ENCODE measurements at places on chromosomes 11 and 22. TPM values are rescaled to one million over a fixed set of nuclear protein-coding genes. Genes with fewer than 3 reads are reported as not detected.
A peak's percentile ranks its signal among the peaks of the same experiment; 100 is the strongest.

DNA sequence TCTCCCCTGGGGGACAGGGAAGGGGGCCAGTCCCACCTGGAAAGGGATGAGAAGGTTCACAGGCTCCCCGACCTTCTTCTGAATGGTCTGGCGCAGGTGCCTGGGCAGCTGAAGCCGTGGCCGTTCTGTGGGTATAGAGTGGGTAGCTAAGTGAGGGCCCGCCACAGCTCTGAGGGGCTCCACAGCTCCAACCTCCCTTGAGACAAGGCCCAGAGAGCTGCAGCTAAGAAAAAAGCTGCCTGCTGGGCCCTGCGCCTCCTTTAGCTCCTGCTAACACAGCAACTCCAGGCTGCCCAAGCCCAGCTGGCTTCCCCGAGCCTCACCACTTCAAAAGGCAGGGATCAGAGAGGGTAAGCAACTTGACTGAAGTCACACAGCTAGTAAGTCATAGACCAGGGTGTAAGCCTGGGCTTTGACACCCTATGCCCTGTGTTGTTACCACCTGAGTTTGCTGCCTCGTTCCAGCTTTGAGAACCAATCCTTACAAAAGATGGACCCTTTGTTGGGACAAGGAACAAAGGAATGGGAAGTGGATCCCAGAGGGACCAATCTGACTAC lies 18.5 kb downstream of the MYBPC3 start:
- DNase-seq: no peak
- no peak overlapping the region for H3K27ac ChIP-seq
- no peaks in the 10 kb centered on the region for H3K4me1 ChIP-seq
- H3K27me3 ChIP-seq: peaks cover 3% of the 10 kb centered on the region

The ROBO3 gene
- total RNA-seq: 10.2 TPM

GRCh38 chr22:36571991-36572390 lies 43.0 kb upstream of the EIF3D start:
- no peak overlapping the region for H3K4me3 ChIP-seq
- H3K27me3 ChIP-seq: no peaks in the 10 kb centered on the region
- H3K27ac ChIP-seq: no peak overlapping the region

- no peak for DNase-seq
- H3K4me3 ChIP-seq: no peak overlapping the region
- H3K27me3 ChIP-seq: no peaks in the 10 kb centered on the region
- H3K36me3 ChIP-seq: no peaks in the 10 kb centered on the region
- H3K27ac ChIP-seq: no peak overlapping the region
Observed at GRCh38 chr11:92211576-92212167, 12.9 kb upstream of the FAT3 start.

GRCh38 chr11:114060392-114061047 lies 1.0 kb downstream of the ZBTB16 start:
- H3K27me3 ChIP-seq: no peaks in the 10 kb centered on the region
- H3K4me1 ChIP-seq: peaks cover 25% of the 10 kb centered on the region
- peak overlapping the region; percentile 55 for H3K27ac ChIP-seq
- H3K4me3 ChIP-seq: peak overlapping the region; percentile 42

GRCh38 chr11:3147626-3148025 lies 17.5 kb downstream of the OSBPL5 start:
- no peak for DNase-seq
- no peak overlapping the region for H3K27ac ChIP-seq
- H3K4me1 ChIP-seq: peaks cover 17% of the 10 kb centered on the region
- H3K27me3 ChIP-seq: no peaks in the 10 kb centered on the region
- no peaks in the 10 kb centered on the region for H3K36me3 ChIP-seq
- H3K4me3 ChIP-seq: no peak overlapping the region

GRCh38 chr11:65487467-65488272 lies 11.2 kb upstream of the MALAT1 start:
- no peak overlapping the region for H3K27ac ChIP-seq
- DNase-seq: no peak
- peaks cover 25% of the 10 kb centered on the region for H3K4me1 ChIP-seq
- peaks cover 18% of the 10 kb centered on the region for H3K27me3 ChIP-seq
- H3K4me3 ChIP-seq: no peak overlapping the region

The SLC29A2 gene
- total RNA-seq: 14.4 TPM

GRCh38 chr11:113278481-113278880 lies 35.9 kb upstream of the TTC12 start:
- no peaks in the 10 kb centered on the region for H3K4me1 ChIP-seq
- no peak for DNase-seq
- H3K27ac ChIP-seq: no peak overlapping the region
- no peaks in the 10 kb centered on the region for H3K27me3 ChIP-seq
- no peaks in the 10 kb centered on the region for H3K36me3 ChIP-seq
- no peak overlapping the region for H3K4me3 ChIP-seq

The F2 gene
- 0.26 TPM for total RNA-seq

The OR52I1 gene
- not detected for total RNA-seq

DNA sequence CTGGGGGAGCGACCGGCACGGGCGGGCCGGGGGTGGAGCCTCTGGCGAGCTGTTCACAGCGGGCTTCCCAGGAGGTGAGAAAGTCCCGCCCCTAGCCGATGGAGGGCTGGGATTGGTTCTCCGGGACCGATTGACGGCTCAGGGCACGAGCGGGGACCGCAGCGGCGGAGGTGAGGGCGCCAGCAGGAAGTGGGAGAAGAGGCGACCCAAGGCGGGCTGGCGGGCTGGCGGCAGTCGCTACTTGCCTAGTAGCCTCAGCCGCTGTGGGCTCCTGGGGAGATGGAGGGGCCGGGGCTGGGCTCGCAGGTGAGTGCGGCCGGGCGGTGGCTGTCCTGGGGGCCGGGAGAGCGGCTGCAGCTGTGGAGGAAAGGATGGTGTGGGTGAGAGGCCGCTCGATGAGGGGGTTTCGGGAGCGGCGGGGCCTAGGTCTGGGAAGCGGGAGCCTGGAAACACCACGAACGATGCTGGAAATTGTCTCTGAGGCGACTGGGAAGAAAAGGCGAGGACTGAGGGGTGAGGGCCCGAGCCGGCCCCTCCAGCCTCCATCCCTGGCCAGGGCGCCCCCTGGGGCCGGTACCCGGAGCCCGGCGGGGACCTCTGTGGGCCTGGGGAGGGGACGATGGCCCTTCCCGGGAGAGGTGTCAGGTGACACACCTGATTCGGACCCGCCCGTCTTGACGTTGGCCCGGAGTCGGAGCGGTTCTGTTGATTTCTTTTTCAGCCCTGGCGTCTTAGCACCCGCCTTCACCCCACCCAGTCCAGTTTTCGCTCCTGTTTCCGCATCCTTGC lies at the start of gene ZDHHC13:
Gene ZDHHC13, plus strand, starts transcription at position 198 of the 789 bp plus-strand sequence. Its CDS starts 82 bp downstream, at position 280.
- peaks cover 2% of the 10 kb centered on the region for H3K27me3 ChIP-seq
- H3K36me3 ChIP-seq: no peaks in the 10 kb centered on the region
- peaks cover 21% of the 10 kb centered on the region for H3K4me1 ChIP-seq
- H3K27ac ChIP-seq: peak within 1 kb of the TSS; percentile 43
- peak; percentile 90 for DNase-seq
- H3K4me3 ChIP-seq: peak within 1 kb of the TSS; percentile 97

The KRTAP5-10 gene
- total RNA-seq: not detected

The C1QTNF4 gene
- total RNA-seq: 0.53 TPM

The ANO1 gene
- total RNA-seq: not detected

The HBE1 gene
- total RNA-seq: not detected

DNA sequence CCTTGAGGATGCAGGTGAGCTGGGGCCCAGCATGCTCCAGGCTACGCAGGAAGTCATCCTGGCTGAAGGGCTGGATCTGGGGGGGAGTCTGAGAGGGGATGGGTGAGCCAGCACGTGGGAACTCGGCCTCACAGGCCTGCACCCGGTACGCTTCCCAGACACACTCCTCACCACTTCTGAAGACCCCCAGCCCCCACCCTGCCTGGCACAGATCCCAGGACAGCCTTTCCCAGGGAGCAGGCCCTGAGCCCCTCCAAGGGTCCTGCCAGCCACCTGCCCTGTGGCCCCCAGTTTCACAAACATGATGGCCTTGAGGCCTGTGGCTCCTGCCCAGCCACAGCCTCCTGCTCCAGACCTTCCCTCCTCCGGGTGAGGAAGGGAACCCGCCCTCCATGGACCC lies 5.6 kb upstream of the PLXNB2 start:
- H3K4me3 ChIP-seq: no peak overlapping the region
- H3K27me3 ChIP-seq: no peaks in the 10 kb centered on the region
- no peak for DNase-seq
- no peak overlapping the region for H3K27ac ChIP-seq
- no peaks in the 10 kb centered on the region for H3K36me3 ChIP-seq

The OR8G5 gene
- not detected for total RNA-seq

DNA sequence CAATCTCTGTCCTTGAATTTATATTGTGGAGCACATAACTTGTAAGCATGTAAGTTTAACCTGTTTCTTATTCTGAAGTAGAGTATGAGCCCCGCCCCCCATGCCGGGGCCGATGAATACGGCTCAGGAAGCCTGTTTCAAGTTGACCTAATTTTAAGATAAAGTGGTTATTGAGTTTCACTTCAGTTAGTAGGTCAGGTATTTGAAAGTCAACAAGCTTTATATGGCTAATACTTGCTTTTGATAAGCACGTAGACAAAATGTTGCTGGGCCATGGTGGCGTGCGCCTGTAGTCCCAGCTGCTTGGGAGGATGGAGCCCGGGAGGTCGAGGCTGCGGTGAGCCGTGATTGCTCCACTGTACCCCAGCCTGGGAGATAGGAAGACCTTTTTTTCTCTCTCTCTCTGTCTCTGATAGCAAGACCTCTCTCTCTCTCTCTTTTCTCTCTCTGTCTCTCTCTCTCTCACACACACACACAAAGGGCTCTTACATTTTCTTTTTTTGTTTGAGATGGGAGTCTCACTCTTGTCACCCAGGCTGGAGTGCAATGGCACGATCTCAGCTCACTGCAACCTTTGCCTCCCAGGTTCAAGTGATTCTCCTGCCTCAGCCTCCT lies 14.4 kb downstream of the YWHAH start:
- H3K4me1 ChIP-seq: peaks cover 10% of the 10 kb centered on the region
- H3K27me3 ChIP-seq: no peaks in the 10 kb centered on the region
- no peak overlapping the region for H3K4me3 ChIP-seq
- no peaks in the 10 kb centered on the region for H3K36me3 ChIP-seq

GRCh38 chr11:114284021-114284420 lies 12.2 kb upstream of the NNMT start:
- no peaks in the 10 kb centered on the region for H3K36me3 ChIP-seq
- H3K4me3 ChIP-seq: no peak overlapping the region
- DNase-seq: no peak
- H3K27ac ChIP-seq: no peak overlapping the region
- H3K4me1 ChIP-seq: no peaks in the 10 kb centered on the region

- H3K36me3 ChIP-seq: no peaks in the 10 kb centered on the region
- DNase-seq: no peak
- peaks cover 2% of the 10 kb centered on the region for H3K27me3 ChIP-seq
Observed at GRCh38 chr11:32178692-32179091, 87.8 kb downstream of the RCN1 start.

The CSF2RB gene
- 4.1 TPM for total RNA-seq

DNA sequence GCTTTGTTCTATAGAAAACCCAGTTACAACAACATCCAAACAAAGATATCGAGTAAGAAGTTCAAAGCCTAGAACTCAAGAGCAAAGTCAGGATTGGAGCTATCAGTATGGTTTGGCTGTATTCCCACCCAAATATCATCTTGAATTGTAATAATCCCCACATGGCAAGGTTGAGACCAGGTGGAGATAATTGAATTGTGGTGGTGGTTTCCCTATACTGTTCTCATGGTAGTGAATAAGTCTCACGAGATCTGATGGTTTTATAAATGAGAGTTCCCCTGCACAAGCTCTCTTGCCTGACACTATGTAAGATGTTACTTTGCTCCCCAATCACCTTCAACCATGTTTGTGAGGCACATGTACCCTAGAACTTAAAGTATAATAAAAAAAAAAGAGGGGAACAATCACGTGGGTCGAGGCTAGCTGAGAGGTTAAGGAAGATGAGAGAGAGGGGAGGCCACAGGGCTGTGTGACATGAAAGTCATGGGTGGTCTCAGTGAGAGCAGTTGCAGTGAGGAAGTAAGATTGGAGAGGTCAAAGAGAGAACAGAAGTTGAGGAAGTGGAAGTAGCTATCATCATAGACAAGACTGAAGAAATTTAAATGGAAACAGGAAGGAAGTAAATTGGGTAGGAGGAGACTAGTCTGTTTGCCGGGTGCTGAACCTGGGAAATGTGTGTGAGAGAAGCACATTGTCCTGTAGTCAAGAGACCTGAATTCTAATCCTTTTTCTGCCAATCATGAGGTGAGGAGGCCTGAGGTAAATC lies 80.1 kb upstream of the CD44 start:
- H3K27ac ChIP-seq: peak overlapping the region; percentile 2
- H3K4me1 ChIP-seq: peaks cover 21% of the 10 kb centered on the region
- H3K36me3 ChIP-seq: no peaks in the 10 kb centered on the region
- no peak overlapping the region for H3K4me3 ChIP-seq
- no peak for DNase-seq
- H3K27me3 ChIP-seq: no peaks in the 10 kb centered on the region

GRCh38 chr22:29133603-29134133 lies 60.8 kb downstream of the KREMEN1 start:
- H3K27ac ChIP-seq: no peak overlapping the region
- H3K27me3 ChIP-seq: no peaks in the 10 kb centered on the region
- no peak overlapping the region for H3K4me3 ChIP-seq
- no peaks in the 10 kb centered on the region for H3K4me1 ChIP-seq
- no peaks in the 10 kb centered on the region for H3K36me3 ChIP-seq

GRCh38 chr11:110566577-110566976 lies 136.8 kb downstream of the FDX1 start:
- no peaks in the 10 kb centered on the region for H3K36me3 ChIP-seq
- H3K27me3 ChIP-seq: no peaks in the 10 kb centered on the region
- no peak for DNase-seq
- H3K4me1 ChIP-seq: peaks cover 9% of the 10 kb centered on the region

DNA sequence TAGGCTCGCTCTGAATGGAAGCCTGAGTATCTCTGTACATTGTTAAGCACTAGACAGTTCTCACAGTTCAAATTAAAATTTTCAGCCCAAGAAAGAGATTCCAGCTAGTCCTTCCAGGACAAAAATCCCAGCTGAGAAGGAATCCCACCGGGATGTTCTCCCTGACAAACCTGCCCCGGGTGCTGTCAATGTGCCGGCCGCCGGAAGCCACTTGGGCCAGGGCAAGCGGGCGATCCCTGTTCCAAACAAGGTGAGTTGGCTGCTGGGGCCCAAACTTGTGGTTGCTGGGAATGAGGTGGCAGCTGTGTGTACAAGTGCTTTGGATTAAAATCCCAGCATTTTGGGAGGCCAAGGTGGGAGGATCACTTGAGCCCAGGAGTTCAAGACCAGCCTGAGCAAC lies 15.4 kb downstream of the GTSE1 start:
- no peaks in the 10 kb centered on the region for H3K4me1 ChIP-seq
- no peak overlapping the region for H3K4me3 ChIP-seq
- no peak for DNase-seq
- H3K36me3 ChIP-seq: no peaks in the 10 kb centered on the region
- H3K27ac ChIP-seq: no peak overlapping the region

DNA sequence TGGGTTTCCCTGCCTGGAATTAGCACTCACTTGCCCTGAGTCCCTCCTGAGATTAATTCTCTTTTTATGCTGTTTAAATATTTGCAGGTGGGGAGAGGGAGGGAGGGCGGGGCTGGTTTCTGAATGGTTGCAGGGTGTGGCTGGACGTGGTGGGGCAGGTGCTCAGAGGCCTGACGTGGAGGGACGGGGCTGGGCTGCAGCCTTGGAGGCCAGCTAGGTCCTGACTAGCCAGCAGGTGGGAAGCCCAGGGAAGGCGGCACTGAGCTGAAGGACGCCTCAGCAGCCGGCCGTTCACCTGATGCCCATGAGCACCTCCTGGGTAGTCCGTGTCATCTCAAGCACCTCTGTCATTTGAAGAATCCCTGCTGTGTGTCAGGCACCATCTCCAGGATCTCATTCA lies 21.3 kb downstream of the SGSM1 start:
- H3K4me3 ChIP-seq: no peak overlapping the region
- H3K4me1 ChIP-seq: no peaks in the 10 kb centered on the region
- H3K27me3 ChIP-seq: no peaks in the 10 kb centered on the region
- H3K27ac ChIP-seq: no peak overlapping the region
- no peak for DNase-seq

All from T-cell (primary cell).